ENCODE measurements at places on chromosomes 12 and 14. TPM values are rescaled to one million over a fixed set of nuclear protein-coding genes. Genes with fewer than 3 reads are reported as not detected.
A peak's percentile ranks its signal among the peaks of the same experiment; 100 is the strongest.

The TMEM253 gene
- total RNA-seq: not detected

DNA sequence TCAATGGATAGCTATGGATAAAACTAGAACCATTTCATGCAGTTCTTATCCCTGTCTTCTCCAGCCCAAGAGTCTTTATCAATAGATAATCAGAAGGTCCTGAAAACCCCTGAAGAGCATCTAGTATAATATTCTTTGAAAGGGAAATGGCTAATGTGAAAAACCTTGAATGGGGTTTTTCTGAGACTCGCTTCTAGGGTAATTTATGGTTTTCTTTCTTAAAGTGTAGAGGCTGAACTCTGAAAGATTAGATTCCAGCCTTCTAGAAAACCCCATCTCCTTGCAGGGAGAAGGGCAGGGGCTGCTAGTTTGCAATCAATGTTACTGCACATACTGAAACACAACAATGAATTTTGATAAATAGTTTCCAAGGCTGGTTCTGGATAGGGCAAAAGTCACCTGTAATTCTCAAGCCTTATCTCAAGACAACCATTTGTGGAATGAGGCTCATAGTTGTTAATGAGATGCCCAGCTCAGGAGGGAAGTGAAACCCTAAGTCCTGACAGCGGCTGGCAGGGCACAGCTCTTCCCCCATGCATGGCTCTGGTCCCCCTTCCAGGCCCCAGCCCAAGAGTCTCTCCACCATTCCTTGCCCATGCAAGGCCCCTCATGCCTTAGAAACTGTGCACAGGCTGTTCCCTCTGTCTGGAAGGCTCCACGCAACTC is 33.7 kb upstream of the PYGL start:
- H3K27ac ChIP-seq: no peak overlapping the region
- H3K27me3 ChIP-seq: peaks cover 4% of the 10 kb centered on the region
- no peak for DNase-seq

GRCh38 chr12:34393821-34394150 is 371.5 kb downstream of the ALG10 start:
- no peaks in the 10 kb centered on the region for H3K27me3 ChIP-seq
- no peak overlapping the region for H3K4me3 ChIP-seq
- no peak for DNase-seq
- no peaks in the 10 kb centered on the region for H3K4me1 ChIP-seq

DNA sequence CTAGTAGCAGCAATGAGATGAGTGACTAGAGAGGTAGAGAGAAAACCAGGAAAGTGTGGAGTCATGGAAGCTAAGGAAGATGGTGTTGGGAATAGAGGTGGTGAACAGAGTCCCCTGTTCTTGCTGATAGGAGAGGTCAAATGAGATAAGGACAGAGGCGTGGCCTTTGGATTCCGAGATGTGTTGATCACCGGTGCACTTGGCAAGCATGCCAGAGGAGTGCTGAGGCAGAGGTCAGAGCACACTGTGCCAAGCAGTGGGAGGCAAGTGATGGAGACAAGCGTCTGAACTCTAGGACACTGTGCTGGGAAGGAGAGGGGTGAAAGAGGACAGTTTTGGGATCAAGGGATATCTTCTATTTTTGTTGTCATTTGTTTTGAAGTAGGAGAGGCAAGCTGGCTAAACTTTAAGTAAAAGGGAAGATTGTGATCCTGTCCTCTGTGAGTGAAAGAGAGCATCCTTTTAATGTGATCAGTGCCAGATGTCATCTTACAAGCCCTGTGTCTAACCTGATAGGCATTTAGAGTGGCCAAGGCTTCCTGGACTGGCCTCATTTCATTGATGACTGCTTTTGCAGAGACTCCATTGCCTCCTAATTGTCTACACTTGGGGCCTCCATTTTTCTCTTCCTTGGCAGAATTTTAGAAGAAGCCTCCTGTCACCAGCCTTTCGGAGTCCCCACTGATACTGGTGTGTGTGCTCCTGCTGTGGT is 336.4 kb downstream of the CACNA1C start:
- no peak for DNase-seq
- H3K4me1 ChIP-seq: no peaks in the 10 kb centered on the region
- no peaks in the 10 kb centered on the region for H3K36me3 ChIP-seq
- no peaks in the 10 kb centered on the region for H3K27me3 ChIP-seq
- no peak overlapping the region for H3K4me3 ChIP-seq

- H3K4me3 ChIP-seq: no peak overlapping the region
- peaks cover 45% of the 10 kb centered on the region for H3K36me3 ChIP-seq
- peak overlapping the region; percentile 76 for H3K27ac ChIP-seq
- DNase-seq: no peak
These were observed 17.7 kb downstream of the ERP27 start for GRCh38 chr12:14920475-14921126.

DNA sequence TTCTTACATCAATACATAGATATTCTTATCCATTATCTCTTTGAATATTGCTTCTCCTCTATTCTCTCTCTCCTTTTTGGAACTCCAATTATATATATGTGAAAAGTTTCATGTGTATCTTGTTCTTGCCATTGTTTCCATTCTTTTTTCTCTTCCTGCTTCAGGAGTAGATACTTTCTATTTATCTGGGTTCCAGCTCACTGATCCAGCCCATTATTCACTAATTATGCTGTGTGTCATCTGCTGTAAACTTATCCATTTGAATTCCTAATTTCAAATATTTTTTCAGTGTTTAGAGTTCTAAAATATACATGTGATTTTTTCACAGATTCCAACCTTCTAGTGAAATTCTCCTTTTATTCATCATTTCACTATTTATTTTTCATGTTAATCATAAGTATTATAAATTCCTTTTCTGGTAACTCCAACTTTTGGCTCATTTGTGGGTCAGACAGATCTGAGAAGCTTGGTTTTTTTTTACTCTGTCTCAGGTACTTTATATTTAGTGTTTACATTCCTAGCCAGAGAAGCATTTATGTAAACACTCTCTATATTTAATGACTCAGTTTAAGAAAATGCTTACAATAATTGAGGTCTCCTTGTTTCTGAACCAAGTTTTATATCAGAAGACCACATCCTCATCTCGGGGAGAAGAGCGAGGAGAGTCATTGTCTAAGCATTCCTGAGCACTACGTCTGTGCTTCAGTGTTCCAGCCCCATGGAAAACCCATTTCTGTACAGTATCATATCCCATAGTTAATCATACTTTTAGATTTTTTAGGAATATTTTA is 15.9 kb upstream of the AMIGO2 start:
- no peaks in the 10 kb centered on the region for H3K27me3 ChIP-seq
- no peaks in the 10 kb centered on the region for H3K36me3 ChIP-seq
- no peak overlapping the region for H3K27ac ChIP-seq
- H3K4me3 ChIP-seq: no peak overlapping the region

DNA sequence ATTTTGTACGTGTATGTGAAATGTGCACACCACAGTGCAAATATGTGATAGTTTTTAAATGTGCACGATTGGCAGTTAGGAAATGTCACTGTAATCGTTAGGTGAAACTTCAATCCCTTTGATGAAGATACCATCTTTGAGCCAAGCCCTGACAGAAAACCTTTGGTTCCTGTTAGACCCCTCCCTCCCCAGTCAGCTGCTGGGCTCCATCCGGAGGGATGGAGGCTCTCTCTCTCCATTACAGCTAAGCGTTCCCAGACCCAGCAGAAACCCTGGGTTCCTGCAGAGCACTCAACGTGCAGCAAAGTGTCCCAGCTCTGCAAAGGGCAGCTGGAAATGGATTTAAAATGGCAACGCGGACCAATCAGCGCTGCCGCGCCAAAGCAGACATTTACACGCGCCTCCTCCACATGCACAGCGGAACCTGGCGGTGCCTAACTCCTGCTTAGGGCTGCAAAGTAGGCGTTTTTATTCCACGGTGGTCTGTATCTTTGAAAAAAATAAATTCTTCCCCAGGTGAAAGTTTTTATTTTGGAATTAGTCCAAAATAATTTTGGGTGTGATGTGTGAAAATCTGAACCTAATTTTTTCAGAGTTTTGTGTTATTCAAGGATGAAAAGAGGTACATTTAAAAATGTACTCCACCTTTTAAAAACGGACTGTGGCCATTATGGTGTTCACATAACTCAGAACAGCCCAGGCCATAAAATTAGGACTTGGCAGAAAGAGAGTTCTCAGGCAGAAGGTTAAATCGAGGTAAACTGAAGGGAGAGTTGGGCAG is 1.4 kb upstream of the HMGA2 start:
- no peak for DNase-seq
- H3K27ac ChIP-seq: no peak overlapping the region
- no peaks in the 10 kb centered on the region for H3K36me3 ChIP-seq
- peak overlapping the region; percentile 64 for H3K4me3 ChIP-seq
